Stimulated activated CD8-positive, alpha-beta memory T cell treated with anti-CD3 and anti-CD28 coated beads, Interleukin-4, amount 100 ng/mL, for 4 hours (primary cell): ENCODE measurements at places on chromosomes 11 and 22.

DNA sequence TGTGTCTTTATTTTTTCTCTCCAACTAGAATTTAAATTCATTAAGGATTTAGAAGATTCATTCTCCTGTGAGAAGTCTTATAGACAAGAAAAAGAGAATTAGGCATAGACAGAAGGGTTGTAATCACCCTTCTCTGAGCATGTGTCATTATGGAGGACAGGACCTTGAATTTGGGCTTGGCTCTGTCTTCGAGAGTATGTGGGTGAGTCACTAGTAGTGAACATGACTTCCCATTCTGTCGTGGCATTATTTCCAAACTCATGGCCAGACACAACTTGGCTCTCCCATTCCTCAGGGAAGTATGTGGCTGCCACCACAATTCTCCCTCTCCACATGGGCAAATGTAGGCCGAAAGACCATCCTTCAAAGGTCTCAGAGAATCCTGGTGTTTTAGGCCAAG lies 14.3 kb upstream of the ANKK1 start:
- DNase-seq = no peak

DNA sequence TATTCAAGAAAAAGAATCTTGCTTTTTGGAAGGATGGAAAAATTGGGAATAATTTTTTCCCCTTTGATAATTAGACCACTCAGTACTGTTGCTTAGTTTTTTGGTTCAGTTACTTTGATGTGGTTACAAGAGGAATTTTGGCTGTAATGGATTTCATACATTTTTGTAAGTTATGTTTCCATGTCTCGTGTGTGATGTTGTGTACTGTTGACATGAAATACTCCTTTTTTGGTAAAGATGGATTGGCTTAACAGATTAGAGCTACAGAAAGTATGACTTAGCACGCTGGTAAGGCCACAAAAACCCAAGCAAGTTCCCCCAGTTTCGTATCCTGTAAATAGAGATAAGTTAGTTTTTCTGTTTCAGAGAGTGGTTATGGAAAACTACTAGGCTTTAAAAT lies 11.9 kb downstream of the TBCEL start:
- DNase-seq = no peak

- no peak for DNase-seq
Measured at GRCh38 chr11:114166897-114167323, 107.4 kb downstream of the ZBTB16 start.

- DNase-seq = no peak
Measured at GRCh38 chr11:124108156-124108555, 7.1 kb upstream of the VWA5A start.

- DNase-seq = no peak
Measured at GRCh38 chr11:109040303-109040702, 375.4 kb downstream of the DDX10 start.

DNA sequence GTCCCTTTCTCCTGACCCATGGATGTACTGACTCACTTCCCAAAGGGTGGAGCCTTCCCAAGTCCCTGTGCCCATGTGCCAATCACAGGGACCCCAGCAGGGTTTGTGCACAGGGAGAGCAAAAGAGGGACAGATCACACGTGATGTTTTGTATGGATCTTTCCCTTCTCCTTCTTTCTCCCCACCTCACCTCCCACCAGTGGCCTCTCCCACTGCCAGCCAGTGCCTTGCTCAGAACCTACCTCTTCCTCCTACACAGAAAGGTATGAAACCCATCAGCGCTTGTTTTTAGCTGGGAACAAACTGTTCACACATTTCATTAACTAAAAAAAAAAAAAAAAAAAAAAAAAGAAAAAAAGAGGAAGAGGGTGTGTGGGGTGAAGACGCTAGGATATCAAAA lies 112.9 kb downstream of the DSCAML1 start:
- no peak for DNase-seq

- DNase-seq = no peak
Measured at GRCh38 chr11:34707462-34707840, 86.6 kb downstream of the EHF start.

DNA sequence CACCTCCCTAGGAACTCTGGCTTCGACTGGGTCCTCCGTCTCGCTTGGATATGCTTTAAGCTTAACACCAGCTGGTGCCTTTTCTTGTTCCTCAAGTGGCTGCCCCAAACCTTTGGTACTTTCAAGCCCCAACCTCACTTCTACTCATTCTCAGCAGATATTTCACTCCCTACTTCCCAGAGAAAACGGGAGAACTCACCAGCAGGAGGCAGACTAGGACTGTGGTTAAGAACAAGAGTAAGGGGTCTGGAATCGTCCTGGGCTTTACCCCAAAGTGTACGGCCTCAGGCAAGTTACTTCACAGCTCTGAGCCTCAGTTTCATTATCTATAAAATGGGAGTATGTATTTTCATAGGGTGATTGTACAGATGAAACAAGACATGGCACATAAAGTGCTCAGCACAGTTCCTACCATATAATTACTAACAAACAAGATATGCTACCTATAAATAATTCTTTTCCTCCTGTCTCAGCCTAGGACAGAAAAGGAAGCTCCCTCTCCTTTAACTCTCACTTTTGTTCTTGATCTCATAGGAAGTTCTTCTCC lies 37.8 kb downstream of the PAMR1 start:
- DNase-seq = no peak

- no peak for DNase-seq
Measured at GRCh38 chr22:31496735-31497146, 405 bp downstream of the SFI1 start.

DNA sequence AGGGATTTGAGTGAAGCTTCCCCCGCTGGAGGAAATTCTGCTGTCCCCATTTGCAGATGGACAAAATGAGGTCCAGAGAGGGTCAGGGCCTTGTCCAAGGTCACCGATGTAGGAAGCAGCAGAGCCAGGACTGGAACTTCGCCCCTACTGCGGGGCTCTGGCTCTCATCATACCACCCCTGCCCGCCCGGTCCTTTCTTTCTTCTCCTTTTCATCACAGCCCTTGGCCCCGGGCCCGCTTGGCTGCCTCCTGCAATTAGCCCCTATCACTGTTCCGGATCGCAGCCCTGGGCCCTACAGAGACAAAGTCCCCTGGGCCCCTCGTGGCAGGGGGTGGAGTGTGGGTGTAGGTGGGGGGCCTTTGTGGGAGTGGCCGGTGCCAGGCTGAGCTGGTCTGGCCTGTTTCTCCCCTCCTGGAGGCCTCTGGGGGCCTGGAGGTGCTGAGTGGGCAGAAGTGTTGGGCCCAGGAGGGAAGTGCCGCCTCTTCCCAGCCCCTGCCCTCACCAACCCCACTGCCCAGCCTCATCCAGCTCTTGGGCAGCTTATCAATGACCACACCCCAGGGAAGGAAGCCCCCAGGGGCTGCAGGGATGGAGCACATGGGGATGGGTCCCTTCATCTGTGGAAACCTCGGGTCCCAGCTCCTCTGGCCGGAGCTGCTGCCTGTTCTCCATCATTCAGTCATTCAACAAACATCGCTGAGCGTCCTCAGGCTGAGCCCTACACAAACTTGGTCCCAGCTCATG lies 3.4 kb downstream of the EMID1 start:
- no peak for DNase-seq

- DNase-seq = no peak
Measured at GRCh38 chr11:30322191-30322590, 713 bp upstream of the ARL14EP start.

GRCh38 chr22:48703265-48703941 lies 1124.3 kb downstream of the BRD1 start:
- DNase-seq = no peak

- DNase-seq = no peak
Measured at GRCh38 chr11:95375451-95375850, 144.4 kb upstream of the SESN3 start.

GRCh38 chr11:2996976-2997375 lies 4.8 kb upstream of the NAP1L4 start:
- DNase-seq = no peak

DNA sequence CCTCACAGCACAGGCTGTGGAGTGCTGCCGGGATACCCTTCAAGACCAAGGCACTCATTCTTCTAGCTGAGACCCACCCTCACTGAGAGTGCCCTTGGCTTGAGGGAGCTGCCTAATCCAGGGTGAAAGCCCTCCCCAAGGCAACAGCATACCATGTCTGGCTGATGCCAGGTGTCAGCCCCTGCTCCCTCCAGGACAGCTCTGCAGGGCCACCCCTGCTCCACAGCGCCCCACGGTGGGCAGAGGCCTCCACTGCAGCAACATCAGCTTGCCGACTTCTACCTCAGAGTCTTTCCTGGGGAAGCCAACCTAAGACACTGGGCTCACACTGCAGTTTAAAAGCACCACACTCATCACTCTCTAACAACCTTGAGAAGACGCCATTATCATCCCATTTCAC lies 29.0 kb downstream of the TTLL1 start:
- no peak for DNase-seq

GRCh38 chr11:61023086-61023965 lies 51.8 kb downstream of the CD6 start:
- DNase-seq = no peak

GRCh38 chr22:33227791-33228190 lies 169.6 kb upstream of the SYN3 start:
- DNase-seq = no peak

GRCh38 chr11:94602430-94603372 lies 35.5 kb downstream of the PIWIL4 start:
- no peak for DNase-seq

- peak; percentile 76 for DNase-seq
Measured at GRCh38 chr22:44685384-44686056, 16.5 kb upstream of the PRR5 start.

DNA sequence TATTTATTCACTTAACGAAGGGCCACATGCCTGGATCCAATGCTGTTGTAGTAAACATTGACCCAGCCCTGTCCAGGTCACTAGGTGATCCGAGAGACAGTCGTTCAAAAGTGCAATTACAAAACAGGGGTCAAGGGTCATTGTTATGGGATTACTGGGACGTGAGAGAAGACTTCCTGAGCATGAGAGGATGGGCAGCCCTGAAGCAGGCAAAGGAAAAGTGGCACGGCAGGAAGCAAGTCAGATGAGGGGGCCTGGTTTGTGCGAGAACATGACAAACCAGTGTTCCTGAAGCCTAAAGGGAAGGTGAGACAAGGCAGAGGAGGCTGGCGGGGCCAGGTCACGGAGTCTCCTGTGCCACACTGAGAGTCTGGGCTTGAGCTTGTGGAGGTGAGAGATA lies 15.8 kb upstream of the MMP20 start:
- DNase-seq = no peak

GRCh38 chr22:37790234-37790633 lies 17.5 kb upstream of the GCAT start:
- DNase-seq = no peak

DNA sequence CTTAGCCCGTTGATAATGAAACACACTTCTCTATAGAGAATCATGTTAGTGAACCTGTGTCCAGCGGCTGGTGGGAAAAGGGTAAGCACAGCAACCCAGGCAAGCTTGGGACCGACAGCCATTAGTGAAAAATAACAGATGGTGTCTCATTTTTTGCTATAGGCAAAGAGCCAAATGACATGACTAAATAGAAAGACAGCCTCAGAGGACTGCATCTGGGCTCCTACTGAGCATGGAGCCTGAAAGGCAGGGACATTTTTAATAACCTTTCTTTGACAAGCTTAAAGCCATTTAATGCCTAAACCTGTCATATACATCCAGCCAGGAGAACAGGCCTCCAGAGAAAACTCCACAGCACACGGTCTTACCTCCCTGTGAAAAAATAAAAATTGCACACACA lies 67.0 kb downstream of the FANCF start:
- DNase-seq = no peak

DNA sequence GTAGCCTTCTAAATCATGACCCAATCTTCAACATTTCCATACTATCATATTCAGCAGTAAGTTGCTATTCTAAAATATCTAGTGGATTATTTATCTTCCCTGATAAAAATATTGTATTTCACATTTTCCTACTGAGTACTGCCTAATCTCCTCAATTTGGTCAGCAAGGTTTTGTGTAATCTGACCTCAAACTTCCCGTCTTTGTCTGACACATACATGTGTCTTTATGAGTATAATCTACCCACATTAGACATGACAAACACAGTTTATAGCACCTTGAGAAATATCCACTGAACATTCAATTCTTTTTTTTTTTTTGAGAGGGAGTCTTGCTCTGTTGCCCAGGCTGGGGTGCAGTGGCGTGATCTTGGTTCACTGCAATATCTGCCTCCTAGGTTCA lies 113.7 kb upstream of the LUZP2 start:
- no peak for DNase-seq

DNA sequence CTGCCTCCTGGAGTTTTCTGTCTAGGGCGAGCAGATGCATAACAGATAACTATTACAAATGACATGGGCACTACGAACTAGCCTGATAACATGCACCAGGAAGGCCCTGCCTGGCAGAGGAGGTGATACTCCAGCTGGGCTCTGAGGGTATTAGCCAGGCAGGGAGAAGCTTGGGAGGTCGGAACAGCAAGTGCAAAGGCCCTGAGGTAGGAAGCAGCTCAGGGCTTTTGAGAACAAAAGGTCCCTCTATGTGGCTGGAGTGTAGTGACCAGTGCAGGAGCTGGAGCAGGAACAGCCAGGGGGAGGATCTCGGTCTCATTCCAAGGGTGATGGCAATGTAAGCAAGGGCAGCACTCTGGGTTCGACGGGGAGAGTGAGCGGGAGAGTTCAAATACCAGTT lies 61.6 kb upstream of the TCF20 start:
- DNase-seq = no peak

- no peak for DNase-seq
Measured at GRCh38 chr11:111696556-111696955, 69.6 kb downstream of the PPP2R1B start.

- no peak for DNase-seq
Measured at GRCh38 chr11:47946682-47947559, 33.4 kb upstream of the PTPRJ start.

DNA sequence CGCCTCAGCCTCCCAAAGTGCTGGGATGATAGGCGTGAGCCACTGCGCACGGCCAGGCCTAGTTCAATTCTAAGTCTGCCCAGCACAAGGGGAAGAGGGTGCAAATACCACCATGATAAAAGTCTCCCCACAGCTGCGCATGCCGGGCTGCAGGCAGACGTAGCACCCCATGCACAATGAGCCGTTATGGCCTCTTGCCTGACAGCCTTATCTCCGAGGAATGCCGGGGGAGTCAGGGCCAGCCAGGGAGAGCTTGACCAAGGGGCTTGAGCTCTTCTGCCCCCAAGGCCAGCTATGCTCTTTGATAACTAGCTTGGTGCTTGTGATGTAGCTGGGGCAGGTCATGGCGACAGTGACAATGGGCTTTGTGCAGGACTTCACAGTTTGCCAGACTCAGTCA lies 13.7 kb upstream of the SCUBE1 start:
- no peak for DNase-seq

- no peak for DNase-seq
Measured at GRCh38 chr11:100575860-100576717, 111.0 kb upstream of the ARHGAP42 start.

DNA sequence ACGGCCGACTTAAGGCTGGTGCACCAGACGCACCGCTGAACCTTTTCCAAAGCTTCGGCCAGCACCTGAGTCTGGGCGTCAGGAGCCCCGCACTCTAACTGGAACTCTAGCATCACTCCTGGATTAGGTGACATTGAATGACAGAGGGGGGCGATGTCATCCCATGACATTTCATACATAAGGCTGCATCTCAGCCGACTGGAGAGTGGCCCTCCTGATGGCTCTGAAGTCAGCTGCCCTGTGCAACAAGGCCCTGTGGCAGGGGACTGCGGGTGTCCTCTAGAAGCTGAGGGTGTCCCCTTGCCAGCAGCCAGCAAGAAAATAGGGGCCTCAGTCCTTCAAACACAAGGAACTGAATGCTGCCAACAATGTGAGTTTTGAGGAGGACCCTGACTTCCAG lies 10.1 kb upstream of the FADS3 start:
- no peak for DNase-seq
